ENCODE measurements at places on chromosomes 6 and 20.
A peak's percentile ranks its signal among the peaks of the same experiment; 100 is the strongest.

DNA sequence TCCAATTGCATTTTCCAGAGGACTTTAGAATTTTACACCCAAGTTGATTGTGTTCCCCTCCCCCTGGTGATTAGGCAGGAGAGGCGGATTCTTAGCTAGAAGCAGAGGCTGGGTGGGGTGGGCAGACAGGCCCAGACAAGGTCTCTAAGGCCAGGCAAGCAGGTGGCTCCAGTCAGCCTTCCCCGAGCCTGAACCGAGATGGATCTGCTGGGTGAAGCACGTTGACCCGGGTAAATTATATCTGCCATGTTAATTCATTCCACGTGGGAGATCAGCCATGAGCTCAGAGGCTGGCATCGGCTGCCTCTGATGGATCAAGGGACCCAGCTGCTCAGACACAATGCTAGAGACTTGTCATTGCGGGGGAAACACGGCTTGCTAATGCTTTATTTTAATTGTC, 159.5 kb upstream of the MAFB start:
- DNase-seq: no peak

DNA sequence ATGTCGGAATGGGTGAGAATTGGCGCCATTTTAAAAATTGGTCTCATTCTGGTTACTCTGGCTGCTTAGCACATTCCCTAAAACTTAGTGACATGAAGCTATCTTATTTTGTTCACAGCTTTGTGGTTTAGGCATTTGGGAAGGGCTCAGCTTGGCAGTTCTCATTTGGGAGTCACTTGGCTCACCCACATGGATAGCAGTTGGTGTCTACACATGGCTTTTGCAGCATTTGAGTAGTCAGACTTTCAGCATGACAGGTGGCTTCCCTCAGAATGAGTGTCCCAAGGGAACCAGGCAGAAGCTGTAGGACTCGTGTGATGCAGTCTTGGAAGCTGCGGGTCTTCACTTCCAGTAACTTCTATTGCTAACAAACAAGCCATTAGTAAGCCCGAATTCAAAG, 64.6 kb downstream of the UST start:
- no peak for DNase-seq

DNA sequence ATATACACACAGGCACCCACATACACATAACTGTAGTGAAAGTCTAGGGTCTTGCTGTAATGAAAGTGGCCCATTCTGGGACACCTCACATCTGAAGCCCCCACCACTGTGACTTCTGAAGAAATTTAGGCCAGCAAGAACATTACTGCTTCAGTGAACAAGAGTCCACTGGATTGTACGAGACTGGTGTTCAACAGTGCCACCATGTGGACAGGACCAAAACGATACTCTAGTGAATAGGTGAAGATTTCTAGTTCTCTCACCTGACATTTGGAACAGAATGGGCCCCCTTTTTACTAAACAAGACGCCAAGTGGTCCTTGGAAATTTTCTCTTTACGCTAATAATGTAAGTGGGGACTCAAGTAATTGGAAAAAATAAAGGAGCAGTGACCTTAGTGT, 156.9 kb downstream of the MAFB start:
- DNase-seq: no peak

GRCh38 chr20:23873370-23874015, 6.1 kb downstream of the CST5 start:
- DNase-seq: no peak

GRCh38 chr20:17961587-17961940, 7.0 kb downstream of the SNX5 start:
- no peak for DNase-seq

- no peak for DNase-seq
Observed at GRCh38 chr6:122704066-122704465, 75.5 kb upstream of the FABP7 start.

DNA sequence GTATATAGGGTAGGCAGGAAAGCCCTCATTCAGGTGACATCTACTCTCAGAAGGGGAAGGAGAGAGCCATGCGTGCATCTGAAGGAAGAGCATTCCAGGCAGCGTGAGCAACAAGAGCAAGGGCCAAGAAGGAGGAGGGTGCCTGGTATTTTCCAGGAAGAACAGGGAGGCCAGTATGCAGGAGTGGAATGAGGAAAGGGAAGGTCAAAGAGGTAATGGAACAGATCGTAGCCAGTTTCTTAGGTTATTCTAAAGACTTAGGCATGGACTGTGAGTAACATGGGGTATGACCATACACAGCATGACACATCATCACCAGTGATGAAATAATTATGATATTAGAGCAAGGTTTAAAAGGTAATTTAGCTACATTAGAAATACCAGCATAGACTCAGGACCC, 24.1 kb downstream of the ALDH8A1 start:
- DNase-seq: no peak

DNA sequence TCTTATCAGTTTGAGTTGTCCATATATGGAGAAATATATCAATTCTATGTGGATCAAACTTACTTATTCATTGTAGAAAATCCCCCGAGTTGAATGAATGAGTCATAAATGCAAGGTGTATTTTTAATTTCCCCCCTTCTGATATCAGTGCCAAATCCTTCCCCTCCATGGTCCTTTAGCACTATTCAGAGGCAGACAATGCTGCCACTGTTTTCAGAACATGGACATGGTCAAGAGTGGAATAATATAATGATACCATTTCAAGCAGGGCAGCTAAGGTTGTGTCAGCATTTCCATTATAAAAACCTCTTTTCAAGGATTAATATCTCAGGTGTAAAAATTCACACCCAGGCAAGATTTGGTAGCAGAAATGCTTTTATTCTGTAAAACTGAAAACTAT, 244.0 kb downstream of the FOXC1 start:
- DNase-seq: no peak

DNA sequence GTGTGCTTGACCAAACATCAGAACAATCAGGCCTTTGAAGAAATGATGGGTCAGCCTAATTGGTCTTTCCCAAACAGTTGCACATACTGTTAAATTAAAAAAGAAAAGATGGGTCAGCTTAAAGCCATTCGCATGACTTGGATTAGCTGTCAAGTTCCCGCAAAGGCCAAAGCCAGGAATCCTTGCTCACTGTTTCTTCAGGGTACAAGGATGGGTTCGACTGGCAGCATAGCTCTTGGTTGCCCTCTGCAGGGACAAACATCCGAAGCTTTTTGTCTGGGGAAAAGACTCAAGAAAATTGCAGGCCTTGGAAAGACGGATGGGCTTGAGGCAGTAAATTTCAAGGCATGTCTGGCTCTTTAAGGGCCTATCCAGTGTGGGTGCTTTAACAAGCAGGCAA, 168.0 kb downstream of the HDGFL1 start:
- DNase-seq: peak; percentile 13

DNA sequence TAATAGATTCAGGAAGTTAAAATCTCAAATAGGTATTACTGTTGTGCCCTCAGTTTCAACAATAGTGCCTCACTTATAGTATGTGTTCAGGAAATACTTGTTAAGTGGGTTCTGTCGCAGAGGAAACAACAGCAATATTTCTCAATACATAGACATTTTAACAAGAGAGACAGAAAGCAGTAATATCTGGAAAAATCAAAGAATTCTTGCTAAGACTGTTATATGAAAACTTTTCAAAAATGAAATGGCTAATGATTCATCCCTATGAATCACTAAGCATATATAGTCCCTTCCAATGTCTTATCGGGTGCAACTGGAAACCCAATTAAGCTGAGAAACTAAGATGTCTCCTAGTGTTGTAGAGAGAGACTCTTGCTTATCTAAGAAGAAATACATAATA, 668.9 kb downstream of the TFAP2A start:
- DNase-seq: peak; percentile 4

GRCh38 chr20:36462440-36463211, 78.7 kb upstream of the MYL9 start:
- no peak for DNase-seq

DNA sequence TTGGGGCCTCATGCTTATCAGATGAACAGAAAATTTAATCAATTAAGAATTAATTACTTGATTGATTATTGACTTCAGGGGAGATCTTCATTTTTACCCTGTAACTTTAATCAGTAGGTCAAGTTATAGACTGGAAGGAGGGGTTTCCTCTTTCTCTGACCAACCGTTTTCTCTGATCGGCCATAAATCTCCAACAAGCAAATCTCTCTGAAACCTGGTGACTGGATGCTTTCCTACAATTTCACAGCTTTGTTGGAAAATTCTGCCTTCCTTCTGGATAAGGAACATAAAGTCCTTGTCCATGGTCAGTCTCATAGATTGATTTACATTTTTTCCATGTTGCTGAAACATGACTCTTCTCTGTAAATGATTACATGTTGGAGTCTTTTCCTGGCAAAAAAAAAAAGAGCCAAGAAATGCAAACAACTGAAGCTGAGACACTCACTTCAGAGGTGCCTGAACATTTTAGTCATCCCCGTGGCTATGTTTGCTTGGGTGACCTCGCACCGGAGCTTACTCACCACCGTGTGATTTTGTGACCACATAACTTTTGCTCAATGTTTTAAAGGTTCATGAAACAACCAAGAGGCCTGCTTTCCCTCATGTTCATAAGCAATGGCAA, 31.0 kb downstream of the IRF4 start:
- DNase-seq: peak; percentile 57

DNA sequence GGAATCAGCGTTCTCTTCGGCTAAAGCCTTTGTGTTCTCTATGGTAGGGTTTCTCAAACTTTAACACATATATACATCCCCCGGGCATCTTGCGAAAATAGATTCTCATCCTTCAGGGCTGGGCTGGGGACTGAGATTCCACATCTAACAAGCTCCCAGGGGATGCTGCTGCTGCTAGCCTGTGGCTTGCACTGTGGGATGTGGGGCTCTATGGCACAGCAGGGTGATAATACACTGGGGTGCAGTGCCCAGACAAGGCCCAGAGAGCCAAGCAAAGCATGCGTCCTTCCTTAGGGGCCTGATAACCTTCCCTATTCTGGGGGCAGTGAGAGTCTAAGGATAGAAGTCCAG, 102.0 kb downstream of the LAMP5 start:
- no peak for DNase-seq

GRCh38 chr6:105645958-105646357, 243.1 kb upstream of the PREP start:
- no peak for DNase-seq

DNA sequence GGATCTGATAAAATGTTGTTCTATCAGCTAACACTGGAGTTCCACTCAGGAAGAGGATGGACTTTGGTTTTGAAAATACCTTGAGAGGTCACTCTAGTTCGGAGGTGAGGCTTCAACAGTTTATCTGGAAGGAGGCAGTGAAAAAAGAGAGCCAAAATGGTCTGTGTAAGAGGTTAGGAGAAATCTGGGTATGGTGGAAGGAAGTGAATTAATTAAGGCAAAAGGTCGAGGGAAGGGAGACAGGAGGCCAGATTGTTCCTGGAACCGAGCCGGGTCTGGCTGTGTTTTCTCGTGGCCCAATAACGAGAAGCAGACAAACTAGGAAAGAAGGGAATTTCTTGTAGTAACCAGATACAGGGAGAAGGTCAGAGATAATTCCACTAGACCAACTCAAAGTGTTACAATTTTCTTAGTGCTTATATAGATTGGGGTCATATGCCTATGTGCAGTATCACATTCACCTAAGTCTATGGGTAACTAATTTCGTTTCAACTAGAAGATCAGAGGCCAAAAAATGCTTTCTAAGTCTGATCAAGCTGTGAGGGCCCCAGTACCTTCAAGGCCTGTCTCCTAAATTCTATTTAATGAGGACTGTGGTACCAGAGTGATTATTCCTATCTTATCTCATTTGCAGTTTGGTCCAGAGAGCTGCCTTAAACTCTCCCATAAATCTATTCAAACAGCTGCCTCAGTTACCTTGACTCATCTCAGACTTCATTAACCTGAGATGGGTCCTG, 96.0 kb upstream of the SNX9 start:
- no peak for DNase-seq

DNA sequence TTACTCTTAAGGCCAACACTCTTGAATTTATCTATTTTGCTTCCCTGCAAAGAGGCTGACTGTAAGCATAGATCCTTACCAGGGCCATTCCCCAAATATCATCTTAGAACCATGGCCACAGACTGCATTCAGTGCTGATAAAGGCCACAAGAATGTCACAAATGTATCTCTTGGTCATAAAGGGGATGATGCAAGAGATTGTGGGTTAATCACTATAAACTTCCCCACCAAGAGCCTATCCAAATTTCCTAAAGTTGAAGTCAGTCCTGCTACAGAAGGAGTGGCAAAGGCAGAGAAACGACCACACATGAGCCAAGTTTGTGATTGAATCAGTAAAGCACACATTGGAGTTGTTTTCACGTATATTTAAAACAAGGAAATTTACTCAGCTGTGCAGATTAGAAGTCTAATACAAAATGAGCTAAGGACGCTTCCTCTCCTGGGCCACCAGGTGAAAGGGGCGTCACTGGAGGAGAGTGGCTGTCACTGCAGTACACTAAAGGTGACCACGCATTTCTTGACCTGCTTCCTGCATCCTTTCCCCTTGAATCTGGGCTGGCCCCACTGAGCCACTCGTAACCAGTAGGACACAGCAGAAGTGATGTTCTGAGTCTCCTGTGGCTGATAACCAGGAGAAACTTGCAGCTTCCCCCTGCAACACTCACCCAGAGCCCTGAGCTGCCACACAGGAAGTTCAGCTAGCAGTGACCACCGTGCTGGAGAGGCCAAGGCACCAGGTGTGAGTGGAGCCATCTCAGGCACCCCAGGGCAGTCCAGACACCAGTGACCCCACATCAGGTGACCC, 181.9 kb downstream of the SYNDIG1 start:
- peak; percentile 91 for DNase-seq

GRCh38 chr6:144844596-144844995, 559.5 kb downstream of the UTRN start:
- DNase-seq: no peak

DNA sequence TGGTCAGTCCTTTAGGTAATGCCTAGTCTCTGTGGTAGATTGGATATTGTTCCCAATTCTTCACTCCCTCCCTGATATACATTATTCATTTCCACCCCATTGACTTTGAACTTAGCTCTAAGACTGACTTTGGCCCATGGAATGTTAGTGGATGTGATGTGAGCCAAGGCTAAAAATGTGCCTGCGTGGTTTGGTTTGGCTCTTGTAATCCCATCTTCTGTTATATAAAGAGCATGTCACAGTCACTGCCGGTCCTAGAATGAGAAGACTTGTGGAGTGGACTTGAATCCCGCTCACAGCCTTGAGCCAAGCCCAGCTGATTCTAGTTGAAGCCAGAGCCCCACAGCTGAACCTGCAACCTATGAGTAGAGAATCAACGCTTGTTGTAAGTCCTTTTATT, 23.6 kb upstream of the DNAAF9 start:
- DNase-seq: no peak

DNA sequence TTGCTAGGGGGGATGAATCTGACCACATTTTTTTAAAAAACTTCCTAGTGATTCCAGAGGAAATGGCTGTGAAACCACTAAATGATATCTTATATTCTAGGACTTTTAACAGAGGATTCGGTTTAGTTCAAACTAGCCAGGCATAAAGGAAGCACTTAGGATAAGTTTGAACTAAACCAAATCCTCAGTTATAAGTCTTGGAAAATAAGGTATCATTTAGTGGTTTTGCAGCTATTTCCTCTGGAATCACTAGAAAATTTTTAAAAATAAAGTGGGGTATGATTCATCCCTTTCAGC, 327.9 kb upstream of the QKI start:
- DNase-seq: no peak

DNA sequence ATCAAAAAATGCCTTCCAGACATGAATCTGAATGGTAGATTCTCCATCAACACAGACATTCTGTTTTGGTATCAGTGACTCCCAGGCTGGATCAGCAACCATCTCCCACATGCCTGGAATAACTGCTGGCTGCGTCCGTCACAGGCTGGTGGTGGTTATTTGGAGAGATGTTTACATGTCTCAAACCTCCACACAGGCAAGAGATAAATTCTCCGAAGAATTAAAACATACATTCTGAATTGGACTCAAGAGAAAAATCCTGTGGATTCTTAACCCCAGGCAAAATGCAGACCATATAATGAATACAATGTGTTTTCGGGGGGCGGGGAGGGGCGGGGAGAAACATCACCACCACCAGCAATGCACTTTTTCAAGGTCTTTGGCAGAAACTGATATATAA, 108.2 kb downstream of the THBS2 start:
- DNase-seq: no peak
